ENCODE measurements at places on chromosomes 11 and 22. TPM values are rescaled to one million over a fixed set of nuclear protein-coding genes. Genes with fewer than 3 reads are reported as not detected.
A peak's percentile ranks its signal among the peaks of the same experiment; 100 is the strongest.

GRCh38 chr22:44668886-44669521, 33.0 kb upstream of the PRR5 start:
- no peak for DNase-seq

DNA sequence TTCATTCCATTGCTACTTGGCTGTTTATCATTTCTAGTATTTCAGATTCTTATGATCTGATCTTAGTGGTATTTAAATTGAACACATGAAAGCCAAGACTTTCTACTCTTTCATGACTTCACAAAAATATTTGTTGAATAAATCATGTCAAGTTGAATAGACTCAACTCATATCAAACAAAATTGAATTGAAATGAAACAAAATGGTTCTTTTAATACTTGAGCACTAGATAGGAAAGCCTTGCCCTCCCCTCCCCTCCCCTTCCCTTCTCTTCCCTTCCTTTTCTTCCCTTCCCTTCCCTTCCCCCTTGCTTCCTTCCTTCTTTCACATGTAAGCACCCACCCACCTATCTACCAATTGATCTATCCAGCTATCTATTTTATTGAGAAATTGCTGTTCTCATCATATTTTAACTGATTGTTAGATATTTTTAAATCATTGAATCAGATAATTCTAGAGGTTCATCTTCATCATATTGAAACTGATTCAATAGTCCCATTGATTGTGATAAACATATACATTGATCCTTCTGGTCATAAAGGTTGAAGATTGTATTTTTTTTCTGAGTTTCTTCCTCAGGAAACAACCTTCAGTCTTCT, 2015.9 kb downstream of the LRRC4C start:
- DNase-seq, result no peak

The SMC1B gene
- polyA plus RNA-seq, result not detected

GRCh38 chr11:61526956-61527731, 18.6 kb downstream of the LRRC10B start:
- no peak for DNase-seq

DNA sequence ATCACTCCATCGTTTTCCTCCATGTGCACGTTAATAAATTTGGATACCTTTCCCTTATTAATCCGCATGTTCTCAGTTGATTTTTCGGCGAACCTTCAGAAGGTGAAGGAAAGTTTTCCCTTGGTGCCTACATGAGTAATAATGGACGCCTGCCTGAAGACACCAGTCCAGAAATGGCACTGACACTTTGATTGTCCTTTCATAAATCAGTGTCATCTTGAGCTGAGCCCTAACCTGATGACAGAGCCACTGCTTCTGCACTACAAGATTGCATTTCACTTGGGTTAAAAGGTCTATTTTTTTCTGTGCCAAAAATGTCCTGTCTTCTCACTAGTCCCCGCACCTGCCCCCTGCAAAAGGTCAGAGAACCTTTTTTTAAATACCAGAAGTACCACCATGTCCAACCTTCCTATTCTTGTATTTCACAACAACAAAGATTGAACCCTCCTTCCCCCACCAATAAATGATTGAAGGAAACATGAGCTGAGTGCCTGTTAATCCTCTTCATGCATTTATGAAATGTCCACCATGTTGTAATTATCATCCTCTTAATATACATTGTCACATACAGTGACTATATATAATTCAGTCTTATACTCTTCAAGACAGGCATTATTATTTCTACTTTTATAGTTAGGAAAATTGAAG, 219.9 kb upstream of the UBASH3B start:
- no peak for DNase-seq

DNA sequence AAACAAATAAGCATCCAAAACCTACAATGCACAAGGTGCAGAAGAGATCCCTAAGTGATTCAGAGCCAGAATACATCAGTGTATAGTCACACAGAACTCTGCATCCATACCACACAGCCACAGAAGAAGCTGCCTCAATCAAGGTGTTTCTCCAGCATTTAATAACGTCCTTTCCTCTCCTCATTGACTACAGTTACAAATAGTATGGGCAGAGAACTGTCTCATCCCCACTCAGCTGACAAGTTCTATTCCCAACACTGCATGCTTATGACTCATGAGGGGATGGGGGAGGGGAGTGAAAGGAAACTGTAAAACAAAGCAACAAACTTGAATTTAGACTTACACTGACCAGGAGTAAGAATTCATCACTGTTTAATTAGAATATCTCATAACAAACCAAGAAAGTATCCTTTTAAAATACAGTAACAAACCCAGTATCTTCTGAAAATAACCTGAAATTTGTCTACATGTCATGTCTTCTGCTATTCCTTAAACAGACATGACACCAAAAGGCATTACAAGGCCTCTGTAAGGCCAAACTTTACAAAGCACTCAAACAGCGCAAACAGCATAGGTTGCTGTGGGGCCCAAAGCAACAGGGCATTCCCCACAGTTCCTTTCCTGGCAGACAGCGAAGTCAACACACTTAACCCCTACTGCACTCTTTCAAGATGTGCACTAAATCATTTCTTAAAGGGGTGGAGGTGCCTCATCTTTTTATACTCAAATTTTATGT, 29.3 kb downstream of the CELF1 start:
- peak; percentile 69 for DNase-seq

The UBQLNL gene
- 1.1 TPM for polyA plus RNA-seq

GRCh38 chr22:20542055-20542454, 34.6 kb downstream of the MED15 start:
- DNase-seq, result no peak

The MS4A12 gene
- polyA plus RNA-seq, result not detected

The PAX6 gene
- polyA plus RNA-seq, result 0.30 TPM

The NXPE1 gene
- polyA plus RNA-seq, result not detected

GRCh38 chr22:27135031-27135981, 477.9 kb downstream of the MIAT start:
- DNase-seq, result no peak

DNA sequence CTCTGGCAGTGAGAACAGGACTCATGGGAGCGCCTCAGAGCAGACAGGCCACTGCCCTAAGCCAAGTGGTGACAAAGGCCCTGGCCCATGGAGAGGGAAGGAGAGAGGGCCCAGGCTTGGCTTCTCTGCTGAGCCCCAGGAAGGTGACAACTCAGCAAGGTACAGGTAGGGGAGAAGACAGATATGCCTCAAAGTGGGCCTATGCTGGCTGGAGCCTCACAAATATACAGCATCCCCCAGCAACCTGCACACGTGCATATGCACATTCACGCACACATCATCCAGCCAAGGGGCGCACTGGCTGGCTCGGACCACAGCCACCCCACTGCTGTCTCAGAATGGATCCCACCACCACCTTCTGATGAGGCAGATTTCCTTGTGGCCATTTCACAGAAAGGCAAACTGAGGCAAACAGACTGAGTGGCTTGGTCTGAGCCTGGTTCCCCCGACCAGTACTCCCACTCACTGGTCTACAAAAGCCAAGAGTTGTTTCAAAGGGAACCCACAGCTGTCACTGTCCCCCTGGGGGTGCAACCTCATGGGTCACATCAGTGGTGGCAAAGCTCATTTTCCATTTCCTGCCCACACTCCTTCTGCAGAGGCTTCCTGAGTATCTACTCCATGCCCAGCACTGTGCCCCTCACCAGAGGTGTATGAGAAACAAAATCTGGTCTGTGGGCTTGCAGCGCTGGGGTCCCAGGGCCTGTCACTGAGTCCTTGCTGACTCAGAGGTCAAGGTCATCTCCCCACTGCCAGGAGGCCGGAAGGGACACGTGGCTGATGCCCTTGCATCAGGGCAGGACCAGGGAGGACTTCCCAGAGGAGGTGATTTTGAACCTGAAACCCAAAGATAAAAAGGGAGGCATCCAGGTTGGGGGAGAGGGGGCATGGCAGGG, 67.3 kb upstream of the PRR5 start:
- DNase-seq, result no peak

The OR10D3 gene
- polyA plus RNA-seq, result not detected

The LRRC10B gene
- 2.6 TPM for polyA plus RNA-seq

GRCh38 chr11:115290893-115291292, 213.3 kb downstream of the CADM1 start:
- DNase-seq, result no peak

The RASSF10 gene
- polyA plus RNA-seq, result not detected

- DNase-seq, result no peak
Measured at GRCh38 chr11:83722392-83723119, 436.4 kb upstream of the CCDC90B start.

- DNase-seq, result no peak
Measured at GRCh38 chr11:35814720-35815305, 129.0 kb upstream of the LDLRAD3 start.

GRCh38 chr11:67691149-67691548, 16.7 kb upstream of the ALDH3B2 start:
- no peak for DNase-seq

The ALX4 gene
- polyA plus RNA-seq, result not detected

The CHRNA10 gene
- polyA plus RNA-seq, result 0.13 TPM

The TMEM191C gene
- polyA plus RNA-seq, result 4.1 TPM

GRCh38 chr11:133531971-133532651, at the start of gene OPCML:
OPCML (minus strand) TSS chr11:133532501.
- DNase-seq, result no peak

The ART1 gene
- not detected for polyA plus RNA-seq

GRCh38 chr11:130649801-130650200, 201.4 kb downstream of the ADAMTS15 start:
- no peak for DNase-seq

DNA sequence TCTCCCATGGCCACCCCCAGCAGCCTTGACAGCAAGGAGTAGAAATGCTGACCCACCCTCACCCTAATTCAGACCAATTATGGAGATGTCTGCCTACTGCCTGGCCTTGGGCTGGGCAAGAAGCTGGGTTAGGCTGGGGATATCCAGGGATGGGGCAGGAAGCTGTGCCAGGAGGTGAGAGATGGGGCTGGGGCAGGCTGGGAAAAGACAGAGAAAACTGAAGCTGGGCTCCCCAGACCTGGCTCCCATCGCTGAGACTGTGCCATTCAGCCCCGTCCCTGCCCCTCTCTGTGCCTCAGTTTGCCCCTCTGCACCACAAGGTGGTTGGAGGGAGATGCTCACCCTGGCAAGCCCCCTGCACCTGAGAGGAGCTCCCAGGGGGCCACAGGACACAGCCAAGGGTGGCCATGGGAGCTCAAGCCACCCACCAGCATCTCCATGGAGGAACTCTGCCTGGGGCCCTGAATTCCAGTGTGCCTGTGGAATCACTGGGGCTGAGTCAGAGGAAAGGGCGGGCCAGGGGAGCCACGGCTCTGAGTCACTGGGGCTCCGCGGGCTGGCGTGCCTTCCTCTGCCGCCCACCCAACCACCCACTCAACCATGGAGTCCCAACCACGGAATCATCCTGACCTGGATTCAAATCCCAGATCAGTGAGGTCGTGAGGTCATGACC, 6.0 kb upstream of the CARD10 start:
- peak; percentile 78 for DNase-seq

The SLC22A25 gene
- not detected for polyA plus RNA-seq

DNA sequence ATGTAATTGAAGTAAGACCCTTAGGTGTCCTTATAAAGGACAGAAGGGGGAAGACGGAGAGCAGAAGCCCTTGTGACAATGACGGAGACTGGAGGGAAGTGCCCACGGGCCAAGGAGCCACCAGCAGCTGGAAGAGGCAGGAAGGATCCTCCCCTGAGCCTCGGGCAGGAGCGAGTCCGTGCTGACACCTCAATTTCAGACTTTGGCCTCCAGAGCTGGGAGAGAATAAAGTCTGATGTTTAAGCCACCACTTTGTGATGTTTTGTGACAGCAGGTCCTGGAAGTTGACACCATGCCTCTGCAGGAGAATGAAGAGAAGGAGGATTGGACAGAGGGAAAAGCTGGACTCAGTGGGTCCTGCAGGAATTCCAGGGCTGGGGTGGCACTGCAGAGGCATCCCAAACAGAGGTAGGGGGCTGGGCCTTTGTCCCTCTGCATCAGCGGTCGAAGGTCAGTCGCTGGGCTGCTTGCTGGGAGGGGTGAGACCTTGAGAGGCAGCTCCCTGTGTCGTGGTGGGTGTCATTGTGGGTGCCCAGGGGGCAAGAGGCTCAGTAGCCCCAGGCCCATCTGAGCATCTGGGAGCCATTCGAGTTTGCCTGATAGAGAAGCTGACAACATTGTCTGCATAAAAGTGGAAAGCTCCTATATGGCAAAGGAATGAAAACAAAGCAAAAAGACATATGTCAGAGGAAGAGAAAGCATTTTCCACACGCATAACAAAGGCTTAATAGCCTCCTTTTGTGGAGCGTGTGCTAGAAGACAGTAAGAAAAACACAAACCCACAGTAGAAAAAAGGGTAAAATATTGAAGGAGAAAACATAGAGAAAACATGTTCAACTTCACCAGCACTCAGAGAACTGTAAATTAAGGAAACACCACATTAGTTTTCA, 68.8 kb downstream of the RTL6 start:
- DNase-seq, result no peak

GRCh38 chr22:44538518-44539315, 40.7 kb upstream of the RTL6 start:
- no peak for DNase-seq

GRCh38 chr11:46381048-46381818, at the start of gene MDK:
MDK (plus strand) TSS chr11:46381669; CDS start chr11:46382058, 389 bp downstream.
- no peak for DNase-seq

- no peak for DNase-seq
Measured at GRCh38 chr11:120342226-120342625, 6.0 kb downstream of the ARHGEF12 start.

The MYEOV gene
- 0.32 TPM for polyA plus RNA-seq

DNA sequence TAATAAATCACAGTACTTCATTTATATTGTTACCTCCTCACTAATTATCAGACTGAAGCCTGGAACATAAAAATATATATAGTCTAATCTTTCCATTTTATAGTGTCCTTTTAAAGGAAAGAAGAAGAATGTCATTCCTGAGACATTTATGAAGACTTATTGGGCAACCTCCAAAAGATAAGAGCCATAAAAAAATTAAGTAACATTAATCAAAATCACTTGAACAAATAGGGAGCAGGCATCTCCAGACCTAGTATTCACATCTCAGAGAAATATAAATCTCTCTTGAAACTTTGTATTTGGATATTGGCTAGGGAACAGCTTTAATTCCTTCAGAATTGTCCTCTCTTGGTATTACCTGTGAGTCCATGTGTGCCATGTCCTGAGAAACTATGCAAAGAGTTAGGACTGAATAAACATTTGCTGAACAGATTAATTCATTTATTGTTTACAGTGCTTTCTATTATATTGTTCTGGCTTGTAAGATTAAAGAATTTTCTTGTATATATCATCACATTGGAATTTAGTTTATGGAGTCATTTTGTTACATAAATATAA, 530.5 kb upstream of the LRRC4C start:
- DNase-seq, result no peak

DNA sequence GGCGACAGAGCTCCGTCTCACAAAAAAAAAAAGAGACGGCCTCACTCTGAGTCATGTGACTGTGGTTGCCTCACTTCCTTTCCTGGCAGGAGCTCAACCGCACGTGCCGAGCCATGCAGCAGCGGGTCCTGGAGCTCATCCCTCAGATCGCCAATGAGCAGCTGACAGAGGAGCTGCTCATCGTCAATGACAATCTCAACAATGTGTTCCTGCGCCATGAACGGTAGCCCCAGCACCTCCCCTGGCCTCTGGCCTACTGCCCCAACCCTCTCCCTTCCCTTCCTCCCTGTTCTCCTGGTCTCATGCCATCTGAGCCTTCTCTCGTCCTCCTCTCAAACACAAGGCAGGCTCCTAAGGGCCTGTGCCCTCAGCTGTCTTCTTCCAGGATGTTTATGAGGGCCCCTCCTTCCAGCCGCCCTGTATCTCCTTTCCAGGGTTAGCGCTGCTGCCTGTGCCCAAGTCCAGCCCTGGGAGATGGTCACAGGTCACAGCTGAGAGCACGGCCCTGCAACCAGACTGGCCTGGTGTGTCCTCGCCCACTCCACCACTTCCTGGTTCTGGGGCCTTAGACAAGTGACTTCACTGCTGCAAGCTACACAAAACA, 30.7 kb downstream of the TOM1 start:
- DNase-seq, result peak; percentile 94

The LRP4 gene
- 5.9 TPM for polyA plus RNA-seq
